Type B pancreatic cell (in vitro differentiated cells): ENCODE measurements at places on chromosomes 5 and 9. TPM values are rescaled to one million over a fixed set of nuclear protein-coding genes. Genes with fewer than 3 reads are reported as not detected.

DMAC1 gene
- 72.3 and 83.9 TPM in 2 replicates for total RNA-seq

DNA sequence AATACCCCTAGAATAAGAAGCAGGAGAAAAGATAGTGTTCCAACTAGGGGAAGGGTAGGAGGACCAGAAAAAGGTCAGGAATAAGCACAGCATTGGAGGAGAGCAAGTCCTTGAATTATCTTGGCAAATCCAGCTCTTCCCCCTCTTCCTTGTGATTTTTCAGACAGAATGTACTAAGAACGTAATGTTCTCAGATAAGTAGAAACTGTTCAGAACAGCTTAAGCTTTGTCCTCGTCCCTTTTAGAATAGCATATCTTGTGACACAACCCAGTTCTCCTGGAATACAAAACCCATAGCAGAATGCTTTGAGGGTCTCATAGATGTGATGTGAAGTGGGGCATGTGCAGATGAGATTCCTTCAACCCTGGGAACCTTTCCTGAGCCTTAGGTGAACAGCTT, 97.4 kb downstream of the EMB start:
- DNase-seq, result no peak

TXNDC8 gene
- total RNA-seq, result not detected in 2 replicates

- DNase-seq, result no peak
Measured at GRCh38 chr9:116549786-116550660, 137.1 kb upstream of the TRIM32 start.

DNA sequence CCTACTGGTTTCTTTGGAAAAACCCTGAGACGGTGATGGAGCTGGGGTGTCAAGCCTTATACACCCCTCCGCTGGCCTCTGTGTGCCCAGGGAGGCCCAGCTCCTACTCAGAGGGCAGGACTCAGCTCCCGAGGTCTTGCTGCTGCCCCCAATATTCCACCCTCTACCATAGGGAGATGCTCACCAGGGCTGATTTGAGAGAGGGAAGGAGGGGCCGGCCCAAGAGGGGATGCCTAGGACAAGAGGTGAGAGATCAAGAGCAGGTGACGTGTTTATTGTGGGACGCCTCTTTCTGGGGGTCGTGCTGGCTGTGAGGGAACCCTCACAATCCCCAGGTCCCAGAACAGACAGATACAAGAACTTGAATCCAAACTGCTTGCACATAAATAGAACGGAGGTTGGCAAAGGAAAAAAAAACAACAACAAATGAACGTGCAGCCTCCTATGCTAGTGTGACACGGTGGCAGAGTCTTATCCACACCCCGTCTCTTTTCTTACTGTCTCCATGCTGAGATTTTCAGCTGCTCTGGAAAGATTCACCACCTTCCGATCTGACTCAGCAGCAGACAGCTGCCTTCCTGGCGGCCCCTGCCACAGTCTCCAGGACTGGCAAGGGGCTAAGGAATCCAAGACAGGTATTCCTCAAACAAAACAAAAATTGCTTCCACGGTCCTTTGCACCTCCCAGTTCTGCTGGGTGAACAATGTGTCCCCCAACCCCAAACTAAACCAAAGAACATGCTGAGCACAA, 22.3 kb downstream of the FABP6 start:
- no peak for DNase-seq

FBP2 gene
- total RNA-seq, result not detected in 2 replicates

CYFIP2 gene
- total RNA-seq, result 59.4 and 61.4 TPM in 2 replicates

DNA sequence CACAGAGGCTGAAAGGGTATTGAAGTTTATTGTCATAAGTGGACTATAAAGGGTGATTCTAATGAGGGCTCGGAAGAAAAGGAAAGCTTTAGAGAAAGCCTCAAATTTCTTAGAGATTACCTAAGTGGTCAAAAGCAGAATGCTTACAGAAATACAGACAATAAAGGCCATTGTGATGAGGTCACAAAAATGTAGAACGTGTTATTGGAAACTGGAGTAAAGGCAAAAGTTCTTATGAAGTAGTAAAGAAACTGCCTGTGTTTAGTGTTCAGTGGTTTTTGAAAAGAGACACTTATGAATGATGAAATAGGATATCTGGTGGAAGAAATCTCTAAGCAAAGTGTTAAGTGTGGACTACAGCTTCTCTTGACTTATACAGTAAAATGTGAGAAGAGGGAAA, 726.9 kb downstream of the DNAH5 start:
- DNase-seq, result no peak

IL9 gene
- total RNA-seq, result not detected in 2 replicates

DNA sequence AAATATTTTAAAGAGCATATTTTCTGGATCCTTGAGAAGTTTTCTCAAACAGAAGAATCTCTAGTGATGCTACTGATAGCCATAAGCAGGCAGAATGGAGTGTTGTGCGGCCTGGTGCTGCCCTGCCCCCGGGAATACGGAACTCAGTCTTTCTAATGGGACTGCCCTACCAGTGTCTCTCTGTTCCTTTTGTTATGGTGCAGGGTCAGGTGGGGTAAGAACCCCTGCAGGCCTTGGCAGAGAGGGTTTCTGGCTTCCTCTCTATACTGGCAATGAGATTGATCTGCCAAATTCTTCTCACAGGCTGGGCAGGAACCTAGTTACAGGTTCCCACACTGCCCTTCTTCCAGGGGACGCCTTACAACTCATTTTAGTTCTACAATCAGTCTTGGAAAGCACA, 2.6 kb downstream of the IL5 start:
- no peak for DNase-seq

- DNase-seq, result no peak
Measured at GRCh38 chr5:92372766-92373165, 989.6 kb upstream of the ARRDC3 start.

ADCY2 gene
- 5.7 and 79.7 TPM in 2 replicates for total RNA-seq

SLC34A1 gene
- 0.12 and 0.22 TPM in 2 replicates for total RNA-seq
